ENCODE measurements at places on chromosomes 5 and 9.

DNA sequence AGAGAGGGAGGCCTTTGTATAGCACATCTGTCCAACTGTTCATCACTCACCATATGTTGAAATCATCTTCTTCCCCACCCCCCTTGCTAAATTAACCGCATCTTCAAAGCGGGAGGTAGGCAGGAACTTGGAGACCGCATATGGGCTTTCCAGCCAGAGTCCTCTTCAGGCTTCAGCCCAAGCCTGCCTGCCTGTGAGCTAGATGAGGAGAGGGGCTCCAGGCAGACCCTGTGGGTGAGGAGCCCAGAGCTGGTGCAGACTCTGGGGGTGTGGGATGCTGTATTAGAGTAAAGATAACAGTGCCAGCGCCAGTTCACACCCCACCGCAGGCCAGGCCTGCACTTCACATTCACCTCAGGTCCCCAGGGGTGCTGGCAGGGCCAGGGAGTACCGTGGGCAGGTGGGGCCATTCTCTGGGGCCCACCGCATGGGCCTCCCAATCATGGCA is 16.2 kb downstream of the PRRC2B start:
- DNase-seq, result peak; percentile 55

GRCh38 chr5:163609910-163610309 is 104.5 kb downstream of the MAT2B start:
- no peak for DNase-seq

DNA sequence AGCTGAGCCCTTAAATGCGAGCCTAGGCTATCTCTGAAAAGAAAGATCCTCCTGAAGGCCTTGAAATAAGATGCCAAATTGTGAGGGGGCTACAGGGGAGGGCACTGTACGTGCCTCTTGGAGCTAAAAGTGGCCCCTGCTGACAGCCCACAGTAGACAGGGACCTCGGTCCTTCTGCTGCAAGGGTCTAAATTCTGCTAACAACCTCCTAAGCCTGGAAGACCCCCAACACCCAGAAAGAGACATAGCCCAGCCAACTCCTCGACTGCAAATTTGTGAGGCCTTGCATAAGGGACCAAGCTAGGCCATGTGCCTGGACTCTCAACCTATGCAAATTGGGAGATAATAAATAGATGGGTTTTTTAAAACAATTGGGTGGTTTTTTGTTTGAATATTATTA is 54.7 kb downstream of the UBE2QL1 start:
- no peak for DNase-seq

DNA sequence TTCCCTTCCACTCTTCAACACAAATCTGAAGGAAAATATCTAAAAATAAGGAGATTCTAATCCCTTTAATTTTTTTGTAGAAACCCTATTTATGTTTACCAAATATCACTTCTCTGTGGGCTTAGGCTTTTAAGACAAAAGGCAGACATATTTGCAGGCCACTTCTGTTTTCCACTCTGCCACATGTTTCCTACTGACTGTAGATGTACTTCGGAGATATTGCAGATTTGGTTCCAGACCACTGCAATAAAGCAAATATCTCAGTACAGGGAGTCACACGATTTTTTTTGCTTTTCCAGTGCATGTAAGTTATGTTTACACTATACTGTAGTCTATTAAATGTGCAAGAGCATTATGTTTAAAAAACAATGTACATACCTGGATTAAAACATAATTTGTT is 219.0 kb downstream of the SREK1 start:
- DNase-seq, result no peak

DNA sequence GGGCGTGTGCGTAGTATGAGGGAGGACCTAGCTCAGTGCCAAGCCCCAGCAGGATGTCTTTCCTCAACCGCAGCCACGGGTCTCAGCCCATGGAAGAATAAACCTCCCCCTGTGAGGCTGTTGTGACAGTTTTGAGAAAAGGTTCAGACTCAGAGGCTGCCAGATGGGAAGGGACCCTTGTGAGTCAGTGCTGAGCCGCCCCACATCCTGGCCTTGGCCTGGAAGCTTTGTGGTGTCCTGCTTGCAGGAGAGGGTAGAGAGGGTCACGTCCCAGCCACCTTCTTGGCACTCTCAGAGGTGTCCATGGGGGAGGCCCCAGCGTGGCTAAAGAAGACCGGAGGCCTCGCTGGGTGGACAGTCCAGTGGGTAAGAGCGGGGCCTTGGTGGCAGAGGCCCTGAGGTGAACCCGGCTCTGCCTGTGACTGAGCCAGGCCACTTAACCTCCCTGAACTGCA is 2.8 kb downstream of the GRHPR start:
- no peak for DNase-seq

DNA sequence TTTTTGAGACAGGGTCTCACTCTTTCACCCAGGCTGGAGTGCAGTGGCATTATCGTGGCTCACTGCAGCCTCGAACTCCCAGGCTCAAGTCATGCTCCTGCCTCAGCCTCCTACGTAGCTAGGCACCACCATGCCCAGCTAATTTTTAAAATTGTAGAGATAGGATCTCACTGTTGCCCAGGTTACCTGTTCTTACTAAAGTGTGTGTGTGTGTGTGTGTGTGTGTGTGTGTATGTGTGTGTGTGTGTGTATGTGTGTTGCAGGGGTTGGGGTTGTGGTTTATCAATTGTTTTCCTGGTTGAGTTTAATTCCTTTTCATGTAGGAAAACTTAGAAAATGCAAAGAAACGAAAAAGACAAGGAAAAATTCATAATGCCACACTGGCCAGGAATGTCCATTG is 21.8 kb downstream of the RNF44 start:
- DNase-seq, result no peak

- DNase-seq, result no peak
These were observed 94.3 kb upstream of the EMB start for GRCh38 chr5:50535393-50535792.

DNA sequence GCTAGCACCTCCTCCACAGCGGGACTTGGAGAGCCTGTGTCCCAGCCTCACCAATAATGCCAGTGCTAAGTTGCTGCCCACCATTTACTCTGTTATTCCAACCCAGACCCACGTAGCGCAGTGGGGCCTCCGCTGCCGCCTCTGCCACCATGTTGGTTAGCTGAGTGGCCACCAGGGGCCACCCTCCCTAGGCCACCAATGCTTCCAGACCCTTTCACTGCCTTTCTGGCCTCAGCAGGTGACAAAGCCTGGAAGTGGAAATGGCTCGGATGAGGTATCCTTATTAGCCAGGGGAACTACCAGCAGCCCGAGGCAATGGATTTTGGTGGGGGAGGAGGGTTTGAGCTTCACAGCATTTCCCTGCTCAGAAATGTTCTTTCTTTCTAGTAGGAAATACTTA is 110.1 kb downstream of the OSTF1 start:
- DNase-seq, result no peak

GRCh38 chr5:174798551-174798951 is 74.2 kb downstream of the MSX2 start:
- DNase-seq, result no peak

DNA sequence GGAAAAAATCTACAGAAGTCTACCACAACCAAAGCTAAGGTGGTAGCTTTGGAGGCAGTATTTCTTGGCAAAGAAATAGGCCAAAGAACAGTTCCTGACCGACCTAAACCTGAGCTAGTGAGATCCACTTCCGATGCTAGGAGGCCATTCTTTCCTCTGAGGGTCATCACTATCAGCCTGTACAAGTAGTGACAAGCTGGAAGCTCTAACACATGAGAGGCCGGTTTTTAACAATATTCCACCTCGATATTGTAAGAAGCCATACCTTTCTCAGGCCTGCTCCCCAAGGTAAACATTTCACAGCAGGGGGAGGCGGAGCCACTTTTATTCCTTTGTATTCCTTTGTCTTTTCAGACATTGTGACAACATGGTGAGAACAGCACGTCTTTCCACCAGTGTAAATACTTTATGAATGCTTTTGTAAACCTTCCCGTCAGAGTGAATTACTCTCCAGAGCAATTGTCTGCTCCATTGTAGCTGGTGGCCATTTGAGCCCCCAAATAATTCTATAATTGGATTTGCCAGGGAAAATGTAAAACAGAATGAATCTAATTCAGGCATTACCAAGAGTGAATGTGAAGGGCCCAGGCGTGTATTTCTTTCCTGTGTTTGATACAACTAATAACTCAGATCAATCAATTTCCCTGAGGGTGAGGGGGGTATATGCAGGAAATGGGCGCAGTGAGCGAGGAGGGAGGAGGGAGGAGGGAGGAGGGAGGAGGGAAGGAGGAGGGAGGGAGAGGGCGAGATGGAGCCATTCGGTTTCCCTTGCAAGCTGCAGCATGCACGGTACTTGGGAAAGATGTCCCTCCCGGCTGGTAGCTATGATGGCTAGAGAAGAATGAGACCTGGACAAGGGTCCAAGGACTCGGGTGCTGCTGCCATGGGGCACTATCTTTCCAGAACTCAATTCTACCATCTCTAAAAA is 166.6 kb downstream of the CDK5RAP2 start:
- DNase-seq, result no peak

DNA sequence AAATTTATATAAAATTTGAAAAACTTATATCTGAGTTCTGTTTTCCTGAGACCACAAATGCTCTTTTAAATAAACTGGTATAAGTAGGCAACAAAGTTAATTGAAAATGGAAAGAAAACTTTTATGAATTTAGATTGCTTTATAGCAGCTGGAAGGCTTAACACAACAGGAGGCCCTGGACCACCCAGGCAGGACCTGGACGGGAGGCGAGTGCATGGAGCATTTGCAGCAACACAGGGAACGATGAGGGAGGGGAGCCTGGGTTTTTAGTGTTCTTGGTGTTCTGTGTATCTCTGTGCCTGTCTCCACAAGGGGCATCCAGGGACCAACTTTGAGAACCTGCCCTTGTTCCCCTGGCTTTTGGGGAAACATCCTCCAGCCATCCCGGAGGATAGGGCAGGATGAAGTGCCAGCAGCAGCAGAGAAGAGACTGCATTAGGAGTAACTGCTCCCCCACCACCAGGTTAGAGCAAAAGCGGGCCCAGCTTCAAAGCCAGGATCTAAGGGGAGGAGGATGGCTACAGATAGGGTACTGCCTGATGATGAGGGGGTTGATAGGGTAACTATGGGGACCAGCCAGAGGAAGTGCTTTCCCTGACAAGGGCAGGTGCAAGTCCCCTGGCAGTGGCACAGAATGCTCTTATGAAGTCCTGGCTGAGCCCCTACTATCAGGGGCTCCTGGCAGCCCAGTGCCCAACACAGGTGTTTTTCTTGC is 6.7 kb upstream of the SPATA31E1 start:
- no peak for DNase-seq

- no peak for DNase-seq
These were observed 135.8 kb downstream of the DCP2 start for GRCh38 chr5:113112435-113112834.

- DNase-seq, result no peak
These were observed 478.9 kb downstream of the PSAT1 start for GRCh38 chr9:78775696-78776295.

GRCh38 chr9:131707733-131708157 is 32.1 kb downstream of the RAPGEF1 start:
- DNase-seq, result no peak

- no peak for DNase-seq
These were observed 329.4 kb downstream of the ARHGEF28 start for GRCh38 chr5:73955271-73955846.

GRCh38 chr9:129184596-129185122 is 6.6 kb upstream of the IER5L start:
- DNase-seq, result no peak

GRCh38 chr5:108101130-108101529 is 280.8 kb downstream of the FBXL17 start:
- no peak for DNase-seq

GRCh38 chr5:8828596-8829322 is 717.1 kb downstream of the SEMA5A start:
- no peak for DNase-seq

- DNase-seq, result no peak
These were observed 1262.0 kb upstream of the DMAC1 start for GRCh38 chr9:9061627-9062026.

- no peak for DNase-seq
These were observed 99.8 kb downstream of the RALGPS1 start for GRCh38 chr9:127014216-127014909.

DNA sequence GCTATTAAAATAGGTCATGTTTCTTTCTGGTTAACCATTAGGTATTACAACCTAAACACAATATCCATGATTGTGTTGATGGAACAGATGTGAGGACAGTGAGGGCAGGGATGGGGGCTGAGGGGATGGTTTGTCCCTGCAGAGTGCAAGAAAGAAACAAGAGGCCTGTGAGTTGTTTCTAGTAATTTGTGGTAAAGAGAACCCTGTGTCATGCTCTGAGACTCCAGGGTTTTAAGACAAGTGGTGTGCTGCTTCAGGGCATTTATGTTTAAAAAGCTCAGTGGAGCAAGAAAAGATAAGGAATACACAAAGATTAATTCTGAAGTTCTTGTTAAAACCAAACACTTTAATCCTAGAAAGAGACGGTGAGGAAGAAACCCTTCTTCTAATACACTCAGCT is 656.5 kb downstream of the TLE1 start:
- DNase-seq, result no peak

DNA sequence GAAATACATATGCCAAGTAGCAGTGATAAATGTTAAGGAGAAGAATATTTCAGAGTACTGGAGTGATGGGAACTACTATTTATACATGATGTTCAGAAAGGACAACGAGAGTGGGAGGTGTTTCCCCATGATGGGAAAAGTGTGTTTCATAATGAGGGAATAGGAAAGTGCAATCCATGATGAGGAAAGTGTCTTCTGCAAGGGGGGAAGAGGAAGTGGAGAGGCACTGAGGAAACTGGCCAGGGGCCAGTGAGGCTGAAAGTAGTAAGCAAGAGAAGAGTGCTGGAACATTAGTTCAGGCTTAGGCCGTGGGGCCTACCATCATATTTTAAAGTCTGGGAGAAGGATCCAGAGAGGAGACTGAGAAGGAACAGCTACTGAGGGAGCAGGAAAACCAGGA is 327.2 kb downstream of the SLF1 start:
- no peak for DNase-seq

DNA sequence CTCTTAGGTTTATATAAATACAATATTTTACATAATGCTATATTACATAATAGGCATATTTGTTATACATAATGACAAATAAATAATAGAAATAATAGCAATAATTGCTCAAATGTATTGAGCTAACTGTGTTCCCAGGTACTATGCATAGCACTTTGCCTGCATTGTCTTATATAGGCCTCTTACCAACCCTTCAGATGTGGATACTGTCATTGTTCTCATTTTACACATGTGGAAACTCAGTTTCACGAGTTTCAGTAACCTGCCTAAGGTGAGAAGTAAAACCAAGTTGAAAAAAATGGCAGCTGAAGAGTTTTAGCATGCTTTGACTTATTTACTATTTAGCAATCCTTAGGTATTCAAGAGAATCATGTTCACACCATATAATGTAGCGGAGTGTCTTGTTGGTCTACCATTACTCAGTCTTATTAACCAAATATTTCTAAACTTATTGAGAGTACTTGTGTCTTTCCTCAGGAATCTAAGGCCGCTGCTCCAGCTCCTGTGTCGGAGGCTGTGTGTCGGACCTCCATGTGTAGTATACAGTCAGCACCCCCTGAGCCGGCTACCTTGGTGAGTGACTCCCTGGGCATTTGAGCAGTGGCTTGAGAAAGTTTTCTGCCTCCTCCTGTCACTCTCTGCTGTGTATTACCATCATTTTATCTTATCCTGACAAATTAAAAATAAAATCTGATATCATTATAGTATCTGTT is 57.5 kb downstream of the ERAP1 start:
- no peak for DNase-seq

- no peak for DNase-seq
These were observed 72.4 kb upstream of the SPRY4 start for GRCh38 chr5:142397178-142397577.

- no peak for DNase-seq
These were observed 2.0 kb upstream of the CAVIN4 start for GRCh38 chr9:100575765-100576386.

All from activated naive CD8-positive, alpha-beta T cell treated with anti-CD3 and anti-CD28 coated beads for 36 hours (primary cell).